ENCODE measurements at places on chromosomes 11 and 22.

DNA sequence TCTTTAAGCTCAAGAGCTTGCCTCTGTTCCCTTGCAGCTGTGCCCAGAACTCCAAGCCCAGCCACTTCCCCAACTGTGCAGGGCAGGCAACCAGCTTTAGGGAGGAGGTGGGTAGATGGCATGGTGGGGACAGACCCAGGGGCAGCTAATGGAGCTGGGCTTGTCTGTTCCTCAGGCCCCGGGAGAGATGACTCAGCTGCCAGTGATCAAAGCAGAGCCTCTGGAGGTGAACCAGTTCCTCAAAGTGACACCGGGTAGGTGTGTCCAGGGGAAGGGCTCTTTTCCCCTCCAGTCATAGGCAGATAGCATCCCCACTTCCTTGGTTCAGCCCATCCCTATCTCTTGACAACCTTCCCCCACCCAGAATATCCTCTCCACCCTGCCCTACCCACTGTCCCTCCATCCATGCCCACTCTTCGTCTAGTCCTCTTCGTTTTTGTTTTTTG lies 32.4 kb downstream of the CREB3L1 start:
- DNase-seq: no peak

GRCh38 chr11:104736502-104736901 lies 161.8 kb downstream of the CASP12 start:
- DNase-seq: no peak

GRCh38 chr22:44586999-44587736 lies 89.1 kb upstream of the RTL6 start:
- DNase-seq: no peak

- DNase-seq: no peak
Observed at GRCh38 chr11:66020618-66021357, 5.5 kb downstream of the CATSPER1 start.

DNA sequence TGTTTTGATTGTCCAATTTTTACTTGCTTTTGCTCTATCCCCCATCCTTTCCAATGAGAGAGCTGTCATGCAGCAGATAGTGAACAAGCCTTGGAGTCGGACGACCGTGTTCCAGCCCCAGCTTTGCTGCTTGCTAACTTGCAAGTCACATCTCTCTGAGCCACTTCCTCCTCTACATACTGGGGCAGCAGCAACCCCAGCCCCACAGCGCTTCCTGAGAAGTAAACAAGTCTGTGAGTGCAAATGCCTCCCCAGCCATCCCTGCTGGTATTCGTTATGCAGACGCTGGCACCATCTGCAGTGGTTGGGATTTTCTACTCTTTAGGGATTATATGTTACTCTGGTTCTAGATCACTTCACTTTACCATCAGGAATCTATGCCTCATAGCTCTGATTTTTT lies 35.0 kb downstream of the TPBGL start:
- DNase-seq: peak; percentile 42

Data from stimulated activated naive CD4-positive, alpha-beta T cell treated with Interleukin-2 at 50 U/mL for 16 hours (primary cell).